GM12892 (cell line): ENCODE measurements at places on chromosomes 5 and 9.

DNA sequence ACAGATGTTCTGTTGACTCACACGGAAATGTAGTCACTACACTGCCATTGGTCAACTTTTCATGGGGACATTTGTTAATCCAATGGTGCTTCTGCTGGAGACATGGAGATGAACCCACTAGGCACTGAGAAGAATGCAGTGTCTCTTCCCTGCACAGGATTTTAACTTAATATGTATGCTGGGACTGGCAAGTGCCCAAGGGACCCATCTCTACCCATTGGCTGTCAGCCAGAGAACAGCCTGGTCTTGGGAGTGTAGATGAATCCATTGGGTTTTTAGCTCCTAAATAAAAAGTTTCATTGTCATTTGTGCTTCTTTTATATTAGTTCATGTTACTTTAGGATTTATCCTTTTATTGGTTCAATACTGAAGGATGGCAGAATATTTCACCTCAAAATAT lies 195.8 kb upstream of the CDH6 start:
- no peak for DNase-seq

DNA sequence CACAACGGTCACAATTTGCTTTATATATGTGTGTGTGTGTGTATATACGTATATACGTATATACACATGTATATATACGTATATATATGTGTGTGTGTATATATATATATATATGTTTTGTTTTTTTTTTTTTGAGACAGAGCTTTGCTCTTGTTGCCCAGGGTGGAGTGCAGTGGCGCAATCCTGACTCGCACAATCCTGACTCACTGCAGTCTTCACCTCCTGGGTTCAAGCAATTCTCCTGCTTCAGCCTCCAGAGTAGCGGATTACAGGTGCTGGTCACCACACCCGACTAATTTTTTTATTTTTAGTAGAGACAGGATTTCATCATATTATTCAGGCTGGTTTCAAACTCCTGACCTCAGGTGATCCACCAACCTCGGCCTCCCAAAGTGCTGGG lies 3.1 kb downstream of the RNF38 start:
- DNase-seq: no peak

- no peak for DNase-seq
These were observed 7.7 kb downstream of the AHRR start for GRCh38 chr5:329121-329735.

DNA sequence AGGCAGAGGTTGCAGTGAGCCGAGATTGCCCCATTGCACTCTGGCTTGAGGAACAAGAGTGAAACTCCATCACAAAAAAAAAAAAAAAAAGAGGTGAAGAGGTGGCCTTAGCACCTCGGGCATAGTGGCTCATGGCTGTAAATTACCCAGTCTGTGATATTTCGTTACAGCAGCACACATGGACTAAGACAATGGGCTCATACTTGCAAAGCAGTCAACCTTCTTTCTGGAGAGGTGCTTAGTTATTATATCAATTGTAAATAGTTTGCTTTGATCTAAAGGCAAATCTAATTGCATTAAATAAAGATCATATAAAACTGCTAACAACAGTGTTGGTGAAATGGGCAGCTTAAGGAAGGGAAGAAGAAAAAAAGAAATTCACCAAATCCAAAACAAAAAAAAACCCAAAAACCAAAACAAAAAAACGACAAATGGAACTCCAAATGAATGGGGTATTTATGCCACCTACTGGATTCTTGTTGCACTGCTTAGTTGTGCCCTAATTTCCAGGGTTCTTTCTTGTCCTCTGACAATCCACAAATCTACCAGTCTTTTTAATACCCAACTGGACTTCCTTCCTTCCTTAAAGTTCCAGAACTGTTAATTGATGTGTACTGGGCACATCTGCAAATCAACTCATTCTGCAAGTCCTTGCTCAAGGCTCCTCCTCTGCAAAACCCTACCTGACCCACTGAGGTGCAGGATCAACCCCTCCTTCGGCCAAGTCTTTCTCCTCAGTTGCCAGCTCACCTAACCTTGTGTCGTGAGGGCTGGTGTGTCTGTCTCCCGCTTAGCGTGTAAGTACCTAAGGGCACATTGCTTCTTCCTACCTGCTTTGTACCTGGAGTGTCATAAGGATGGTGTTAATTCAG lies 35.0 kb upstream of the DMRT1 start:
- DNase-seq: no peak

DNA sequence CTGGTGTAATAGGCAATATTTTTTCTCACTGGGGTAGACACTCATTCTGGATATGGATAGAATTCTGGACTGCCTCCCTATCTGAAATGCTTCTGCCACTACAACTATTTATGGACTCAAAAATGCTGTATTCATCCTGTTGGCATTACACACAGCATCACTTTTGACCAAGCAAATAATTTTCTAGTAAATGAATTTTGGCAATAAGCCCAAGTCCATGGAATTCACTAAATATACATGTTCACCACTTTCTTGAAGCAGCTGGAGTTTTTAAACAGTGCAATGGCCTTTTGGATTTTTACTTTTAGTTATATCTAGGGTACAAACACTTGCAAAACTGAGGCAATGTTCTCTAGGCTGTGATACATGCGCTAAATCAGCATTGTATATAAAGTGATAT lies 724.9 kb upstream of the EDIL3 start:
- DNase-seq: no peak

GRCh38 chr9:119701651-119702050 lies 332.4 kb upstream of the BRINP1 start:
- no peak for DNase-seq

DNA sequence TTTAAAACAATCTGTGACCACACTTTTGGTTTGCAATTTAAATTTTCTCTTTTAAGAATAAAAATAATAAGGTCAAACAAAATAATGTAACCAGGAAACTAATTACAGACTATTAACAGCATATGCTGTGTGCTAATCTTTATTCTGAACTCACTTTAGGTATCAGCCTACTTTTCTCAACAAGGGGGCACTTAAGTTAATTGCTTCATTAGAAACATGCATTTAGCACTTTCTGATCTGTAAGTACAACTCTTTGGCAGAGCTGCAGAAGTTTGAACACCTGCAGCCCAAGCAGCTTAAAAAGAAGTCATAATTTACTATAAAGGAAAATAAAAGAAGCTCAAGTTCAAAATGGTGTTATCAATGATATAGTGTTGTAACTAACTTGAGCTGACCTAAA lies 21.7 kb downstream of the XRCC4 start:
- no peak for DNase-seq

DNA sequence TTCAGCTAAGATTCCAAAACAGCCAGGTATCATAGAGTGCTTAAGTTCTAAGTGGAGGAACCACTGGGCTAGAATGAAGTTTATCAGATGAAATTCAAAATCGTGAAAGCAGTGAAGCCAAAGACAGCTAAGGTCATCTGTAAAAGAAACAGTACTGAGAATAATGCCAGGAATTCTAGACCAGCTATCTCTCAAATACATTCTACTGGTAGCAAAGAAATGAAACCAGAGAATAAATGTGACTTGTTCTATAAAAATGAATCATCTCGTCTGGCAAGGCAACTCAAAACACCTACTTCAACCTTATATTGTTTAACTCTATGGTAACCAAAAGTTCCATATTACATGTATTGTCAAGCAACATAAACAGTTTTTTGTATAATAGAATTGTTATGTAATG lies 51.3 kb upstream of the RGMB start:
- DNase-seq: no peak

- DNase-seq: no peak
These were observed 10.7 kb upstream of the PAPPA start for GRCh38 chr9:116142706-116143492.

- DNase-seq: no peak
These were observed 64.7 kb downstream of the GGTA1 start for GRCh38 chr9:121434969-121435368.

- no peak for DNase-seq
These were observed 92.1 kb downstream of the VCAN start for GRCh38 chr5:83563631-83564030.

DNA sequence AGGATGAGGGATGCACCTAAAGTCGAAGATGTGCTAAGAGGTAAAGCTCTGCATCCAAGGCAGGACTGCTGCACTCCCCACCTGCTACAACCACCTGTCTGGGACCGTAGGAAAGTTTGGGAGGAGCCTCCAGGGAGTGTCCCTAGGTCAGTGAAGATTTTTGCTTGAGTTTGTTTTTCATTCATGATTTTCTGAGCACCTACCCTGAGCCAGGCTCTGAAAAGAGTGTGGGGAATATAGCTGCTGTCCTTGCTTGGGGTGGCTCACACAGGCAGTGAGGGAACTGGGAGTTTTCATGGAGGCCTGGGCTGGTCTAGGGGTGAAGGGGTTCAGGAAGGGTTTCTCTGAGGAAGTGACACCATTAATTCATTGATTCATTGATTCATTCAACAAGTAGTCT lies 48.9 kb downstream of the SAR1B start:
- DNase-seq: no peak

DNA sequence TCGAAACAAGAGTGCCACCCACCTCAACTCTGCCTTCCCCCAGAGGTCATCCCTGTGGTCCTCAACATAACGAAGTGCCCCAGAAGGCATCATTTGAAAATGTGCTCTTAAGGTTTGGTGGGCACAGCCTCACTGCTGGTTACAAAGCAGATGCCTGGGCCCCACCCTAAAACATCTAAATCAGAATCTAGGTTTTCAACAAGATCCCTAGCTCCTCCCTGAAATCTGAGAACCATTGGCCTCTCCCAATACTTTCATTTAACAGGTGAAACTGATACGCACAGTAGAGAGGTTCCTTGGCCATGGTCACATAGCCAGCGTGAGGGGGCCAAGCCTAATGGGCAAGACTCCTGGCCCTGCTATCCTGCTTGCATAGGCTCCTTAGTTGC lies 376.2 kb upstream of the CLINT1 start:
- DNase-seq: no peak

DNA sequence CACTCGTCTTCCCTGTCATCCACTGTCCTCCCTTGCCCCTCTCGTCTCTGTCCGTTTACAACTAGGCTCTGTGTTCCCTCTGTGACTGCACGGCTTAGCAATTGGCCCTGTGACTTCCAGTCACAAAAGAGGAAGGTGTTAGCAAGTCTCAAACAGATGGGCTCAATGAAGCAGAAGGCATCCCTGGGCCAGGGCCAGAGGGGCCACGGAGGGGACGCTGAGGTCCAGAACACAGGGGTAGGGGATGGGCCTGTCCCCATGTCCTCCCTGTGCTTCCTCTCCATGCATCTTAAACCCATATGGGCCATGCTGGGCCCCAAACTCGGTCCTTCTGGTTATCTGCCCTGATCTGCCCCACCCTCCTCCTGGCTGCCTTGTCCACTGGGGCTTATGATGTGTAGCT lies at the start of gene CD72:
Gene CD72 (minus strand): TSS at position 89 of the 403 bp plus-strand sequence. CDS start 110 bp downstream, outside the sequence.
- no peak for DNase-seq

DNA sequence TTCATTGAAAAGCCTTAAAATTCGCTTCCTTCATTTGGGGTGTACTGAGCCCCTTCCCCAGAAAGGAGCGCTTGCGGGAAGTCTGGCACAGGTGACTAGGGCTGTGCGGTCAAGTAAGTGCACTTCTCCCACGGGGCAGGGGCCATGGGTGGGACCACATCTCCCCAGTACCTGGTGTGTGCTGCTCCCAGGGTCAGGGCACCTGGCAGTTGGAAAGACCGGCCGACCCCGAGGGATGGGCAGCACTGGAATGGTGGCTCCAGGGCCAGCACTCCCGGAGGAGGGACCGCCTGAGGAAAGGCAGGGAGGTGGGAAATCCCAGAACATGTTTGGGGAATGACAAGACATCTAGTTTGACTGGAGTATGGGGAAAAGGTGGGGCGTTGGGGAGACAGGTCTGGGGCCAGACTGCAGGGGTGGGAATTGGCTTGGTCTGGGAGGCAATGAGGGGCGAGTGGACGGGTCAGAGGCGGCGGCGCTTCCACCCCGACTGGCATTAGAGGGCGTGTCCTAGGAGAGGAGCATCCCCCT lies 727 bp upstream of the GLIPR2 start:
- no peak for DNase-seq

DNA sequence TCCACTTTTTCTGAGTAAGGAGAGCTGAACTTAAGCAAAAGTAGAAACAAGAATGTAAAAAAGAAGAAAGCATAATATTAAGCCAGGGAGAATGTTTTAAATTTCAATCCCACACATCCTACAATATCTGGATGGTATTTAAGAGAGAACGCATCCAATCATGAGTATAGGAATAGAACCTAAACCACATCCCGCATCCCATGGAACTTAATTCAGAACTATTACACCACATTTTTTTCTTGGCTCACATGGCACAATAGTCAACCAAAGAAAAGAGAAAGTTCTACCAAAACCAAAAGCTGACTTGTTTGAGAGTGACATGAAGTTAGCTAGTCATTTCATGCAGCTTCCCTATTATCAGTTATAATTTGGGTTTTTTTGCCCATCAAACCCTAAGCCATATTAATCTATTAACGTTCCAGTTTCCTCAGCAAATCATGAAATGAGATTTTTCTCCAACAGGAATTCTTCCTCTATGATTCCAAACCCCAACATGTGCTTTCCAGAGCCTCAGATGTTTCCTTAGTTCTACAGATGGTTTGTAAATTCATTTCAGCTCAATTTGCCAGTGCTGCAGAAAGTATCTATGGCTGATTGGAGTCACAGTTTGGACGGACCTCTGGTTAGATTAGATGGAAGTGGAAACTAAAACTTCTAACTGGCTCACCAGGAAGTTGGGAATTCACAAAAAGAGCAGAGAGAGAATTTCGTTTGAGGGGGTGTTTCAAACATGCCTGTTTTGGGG lies 22.5 kb downstream of the ADAMTSL1 start:
- DNase-seq: no peak

GRCh38 chr5:137733006-137733405 lies 2.9 kb downstream of the KLHL3 start:
- DNase-seq: no peak
